ENCODE measurements at places on chromosomes 11 and 22.

- DNase-seq: no peak
Measured at GRCh38 chr22:36223504-36223903, 15.8 kb downstream of the APOL2 start.

GRCh38 chr11:82405421-82405820 lies 328.2 kb downstream of the FAM181B start:
- no peak for DNase-seq

- DNase-seq: no peak
Measured at GRCh38 chr11:113431746-113432145, 43.5 kb downstream of the DRD2 start.

- DNase-seq: no peak
Measured at GRCh38 chr22:39655831-39656230, 85.3 kb downstream of the CACNA1I start.

DNA sequence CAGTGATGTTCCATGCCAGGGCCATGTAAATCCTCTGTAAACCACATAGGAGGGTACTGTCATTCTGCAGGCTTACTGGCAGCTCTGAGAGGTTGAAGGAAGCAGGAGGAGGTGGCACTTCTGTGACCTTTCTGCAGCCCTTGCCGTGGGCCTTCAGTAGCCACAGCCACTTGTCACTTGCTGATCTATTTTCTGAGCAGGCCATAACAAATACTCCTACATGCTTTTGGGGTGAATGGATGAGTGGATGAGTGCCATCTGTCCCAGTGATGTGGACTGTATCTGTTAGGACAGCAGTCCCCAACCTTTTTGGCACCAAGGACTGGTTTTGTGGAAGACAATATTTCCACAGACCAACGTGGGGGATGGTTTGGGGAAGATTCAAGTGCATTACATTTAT lies 10.2 kb downstream of the B3GNT6 start:
- DNase-seq: no peak

GRCh38 chr11:118313242-118313641 lies 8.7 kb downstream of the CD3E start:
- no peak for DNase-seq

GRCh38 chr11:7595951-7596350 lies 77.3 kb downstream of the CYB5R2 start:
- DNase-seq: no peak

- no peak for DNase-seq
Measured at GRCh38 chr11:17658211-17658610, 61.2 kb upstream of the MYOD1 start.

Data from activated CD4-positive, alpha-beta T cell treated with anti-CD3 and anti-CD28 coated beads for 36 hours (primary cell).